ENCODE measurements at places on chromosomes 4 and X.

DNA sequence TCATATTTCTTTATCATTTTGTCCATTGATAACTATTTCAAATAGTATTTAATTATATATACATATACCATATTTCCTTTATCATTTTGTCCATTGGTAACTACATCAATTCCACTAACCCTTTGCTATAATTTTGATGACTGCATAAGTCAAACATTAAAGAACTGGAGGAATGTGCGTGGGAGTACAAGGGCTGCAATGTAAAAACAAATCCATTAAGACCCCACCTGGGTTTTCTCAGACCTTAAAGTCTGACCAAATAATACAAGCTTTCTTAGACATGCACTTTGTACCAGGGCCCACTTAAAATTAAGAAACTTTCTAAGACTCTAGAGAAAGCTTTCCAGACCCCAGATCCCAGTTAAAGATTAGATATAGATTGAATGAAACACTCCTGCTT, 1622.4 kb upstream of the PCDH10 start:
- no peak for DNase-seq

- DNase-seq, result peak; percentile 26
Observed at GRCh38 chr4:142815834-142816233, 30.3 kb downstream of the INPP4B start.

DNA sequence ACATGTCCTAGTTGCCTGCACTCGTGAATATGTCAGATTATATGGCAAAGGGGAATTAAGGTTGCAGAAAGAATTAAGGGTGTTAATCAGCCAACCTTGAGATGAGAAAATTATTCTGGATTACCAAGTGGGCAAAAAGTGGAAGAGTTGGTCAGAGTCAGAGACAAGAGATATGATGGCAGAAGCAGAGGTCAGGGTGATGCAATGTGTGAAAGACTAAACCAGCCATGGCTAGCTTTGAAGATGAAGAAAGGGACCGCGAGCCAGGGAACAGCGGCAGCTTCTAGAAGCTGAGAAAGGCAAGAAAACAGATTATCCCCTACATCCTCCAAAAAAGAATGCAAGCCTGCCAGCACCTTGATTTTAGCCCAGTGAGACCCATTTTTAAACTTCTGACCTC, 385.6 kb downstream of the HNRNPD start:
- no peak for DNase-seq

DNA sequence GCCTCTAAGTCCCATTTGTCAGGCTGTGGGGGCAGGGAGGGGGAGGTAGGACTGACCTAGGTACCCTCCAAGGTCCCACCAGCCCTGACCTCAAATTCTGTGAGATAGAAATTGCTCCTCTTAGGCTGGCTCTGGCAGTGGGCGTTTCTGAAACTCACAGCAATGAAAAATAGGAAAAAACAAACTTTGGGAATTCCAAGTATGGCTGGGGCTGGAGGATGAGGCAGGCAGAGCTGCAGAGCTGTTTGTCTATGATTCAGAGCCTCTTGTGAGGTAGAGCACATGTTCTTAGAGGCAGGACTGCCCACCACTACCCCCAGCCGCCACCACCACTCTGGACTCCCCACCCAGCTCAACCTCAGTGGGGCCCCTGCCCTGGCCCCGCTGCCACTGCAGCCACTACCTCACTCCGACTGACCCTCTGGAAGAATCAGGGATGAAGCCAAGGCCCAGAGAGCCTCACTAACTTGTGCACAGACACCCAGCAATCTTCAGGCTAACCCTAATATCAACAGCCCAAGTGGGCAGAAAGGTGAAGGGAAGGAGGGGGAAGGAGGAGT, 98.2 kb downstream of the PJA1 start:
- no peak for DNase-seq

- DNase-seq, result no peak
Observed at GRCh38 chr4:124635331-124635730, 77.2 kb downstream of the ANKRD50 start.

- DNase-seq, result no peak
Observed at GRCh38 chr4:41202356-41202755, 12.0 kb downstream of the APBB2 start.

Measured in foreskin keratinocyte (primary cell).